ENCODE measurements at places on chromosomes 6 and 20.

DNA sequence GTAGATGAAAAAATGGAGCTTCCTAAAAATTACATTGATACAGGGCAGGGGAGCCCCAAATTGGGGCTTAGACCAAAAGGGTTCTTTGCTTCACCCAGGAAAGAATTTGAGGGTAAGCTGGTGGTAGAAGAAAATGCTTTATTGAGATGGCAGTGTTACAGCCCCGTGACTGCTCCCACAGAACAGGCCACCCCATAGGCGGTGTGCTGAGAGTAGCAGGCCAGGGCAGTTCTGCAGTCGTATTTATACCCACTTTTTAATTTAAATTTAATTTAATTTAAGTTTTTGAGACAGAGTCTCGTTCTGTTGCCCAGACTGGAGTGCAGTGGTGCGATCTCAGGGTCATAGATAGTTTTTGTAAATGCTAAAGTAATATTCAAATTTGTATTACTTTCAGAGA is 265.0 kb downstream of the CDH26 start:
- DNase-seq: no peak

DNA sequence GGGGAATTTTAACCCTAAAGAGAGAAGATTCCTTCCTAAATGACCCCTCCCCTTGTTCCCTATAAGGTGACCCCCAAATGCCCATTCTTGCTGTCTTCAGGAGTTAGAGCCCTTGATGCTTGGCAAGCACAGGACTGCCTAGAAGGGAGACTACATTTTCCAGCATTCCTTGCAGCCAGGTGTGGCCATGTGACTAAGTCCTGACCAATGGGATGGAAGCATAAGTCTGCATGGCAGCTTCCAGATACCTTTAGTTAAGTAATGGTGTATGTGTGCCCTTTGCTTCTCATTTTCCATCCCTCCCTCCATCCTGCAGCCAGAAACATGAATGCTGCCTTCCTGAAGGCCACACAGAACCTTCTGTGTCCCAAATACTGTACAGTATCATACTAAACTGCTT is 5.5 kb downstream of the BFSP1 start:
- DNase-seq: no peak

- no peak for DNase-seq
Observed at GRCh38 chr6:35722121-35722761, 14.6 kb upstream of the ARMC12 start.

- no peak for DNase-seq
Observed at GRCh38 chr20:63323357-63323981, 30.5 kb downstream of the COL20A1 start.

DNA sequence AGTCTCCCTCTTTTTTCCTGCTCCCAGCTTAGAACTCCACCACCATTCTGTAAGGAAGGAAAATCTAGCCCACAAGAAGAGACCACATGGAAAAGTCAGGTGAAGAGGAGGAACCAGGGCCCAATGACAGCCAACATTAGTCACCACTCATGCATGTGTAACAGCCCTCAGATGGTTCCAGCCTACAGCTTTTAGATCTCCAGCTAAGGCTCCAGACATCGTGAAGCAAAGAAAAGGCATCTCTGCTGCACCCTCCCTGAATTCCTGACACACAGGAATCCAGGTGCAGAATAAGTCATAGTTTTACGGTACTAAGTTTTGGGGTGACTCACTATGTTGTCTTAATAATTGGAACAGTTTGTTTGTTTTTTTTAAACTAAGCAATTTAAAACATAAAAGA is 25.5 kb downstream of the DCDC2 start:
- no peak for DNase-seq

DNA sequence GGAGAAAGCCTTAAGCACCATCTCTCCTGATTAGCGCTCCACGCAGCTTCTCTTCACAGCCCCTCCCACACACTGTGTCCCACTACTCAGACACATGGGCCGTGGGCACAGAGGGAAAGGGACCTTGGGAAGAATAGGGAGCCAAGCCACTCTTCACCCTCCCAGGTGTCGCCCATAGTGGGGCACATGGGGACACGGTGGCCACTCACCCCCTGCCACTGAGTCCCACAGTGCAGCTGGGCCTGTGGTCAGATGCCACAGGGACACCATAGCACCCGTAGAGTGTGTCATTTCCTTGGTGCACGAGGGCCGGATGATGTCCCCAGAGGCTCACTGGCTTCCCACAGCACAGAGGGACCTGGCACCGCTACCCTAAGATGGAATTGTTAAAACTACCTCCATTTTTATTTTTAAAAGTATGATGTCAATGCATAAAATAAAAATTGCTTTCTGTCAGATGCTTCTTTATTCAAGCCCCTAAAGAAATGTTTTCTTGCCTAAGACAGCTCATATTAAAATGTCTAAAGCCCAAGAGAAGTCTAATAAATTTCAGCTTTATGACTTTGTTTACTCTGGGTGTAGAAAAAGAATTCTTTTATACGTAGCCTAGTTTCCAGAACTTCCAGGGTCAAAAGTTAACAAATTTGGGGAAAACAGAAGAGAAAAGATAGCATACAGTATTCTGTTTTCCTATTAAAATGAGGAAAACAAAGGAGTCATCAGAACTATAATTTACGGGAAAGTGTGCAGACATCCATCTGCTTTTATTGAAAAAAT is 191.0 kb upstream of the SNX9 start:
- DNase-seq: no peak

DNA sequence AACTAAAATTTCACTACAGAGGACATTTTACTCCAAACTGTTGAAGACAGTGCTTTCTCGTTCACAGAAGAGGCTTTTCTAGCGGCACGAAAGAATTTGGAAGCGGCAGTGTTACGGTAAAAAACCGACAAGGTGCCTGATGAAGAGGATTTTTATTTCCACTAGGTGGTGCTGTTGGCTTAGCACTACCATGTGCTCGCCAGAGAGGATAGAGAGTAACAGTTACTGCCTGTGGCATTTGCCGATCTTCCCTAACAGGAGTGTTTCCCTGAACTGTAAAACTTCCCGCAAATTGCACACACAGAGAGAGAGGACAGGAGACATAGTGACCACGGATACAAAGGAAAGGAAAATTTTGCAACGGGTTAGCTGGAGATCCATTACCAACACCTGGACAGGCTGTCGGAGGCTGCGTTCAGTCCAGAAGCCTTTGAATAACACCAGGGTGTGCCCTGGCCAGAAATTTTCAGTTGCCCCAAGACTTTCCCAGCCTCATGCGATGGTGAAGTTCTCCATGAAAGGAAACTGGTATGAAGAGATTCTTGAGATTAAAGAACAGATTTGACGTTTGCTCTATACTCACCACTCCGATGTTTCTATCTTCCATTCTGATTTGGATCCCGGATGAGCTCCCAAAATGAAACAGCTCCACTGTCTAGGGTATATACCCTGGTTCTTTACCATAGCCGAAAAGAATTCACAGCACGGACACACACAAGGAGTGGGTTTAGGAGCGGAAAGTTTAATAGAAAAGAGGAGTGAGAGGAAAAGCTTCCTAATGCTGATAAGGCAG is 48.1 kb downstream of the HLA-DPB1 start:
- peak; percentile 7 for DNase-seq

All from stimulated activated CD4-positive, alpha-beta T cell treated with anti-CD3 and anti-CD28 coated beads, Interleukin-4, amount 100 ng/mL, for 48 hours (primary cell).